ENCODE measurements at places on chromosomes 6 and 20. TPM values are rescaled to one million over a fixed set of nuclear protein-coding genes. Genes with fewer than 3 reads are reported as not detected.

Gene PDSS2
- total RNA-seq: 10.4 TPM

Gene SRMS
- not detected for total RNA-seq

Gene CRYBG1
- 36.4 TPM for total RNA-seq

Gene CDH4
- 0.29 TPM for total RNA-seq

Gene HM13
- 129 TPM for total RNA-seq

Gene NT5E
- total RNA-seq: 1.2 TPM

Gene PIM1
- 246 TPM for total RNA-seq

Gene GPLD1
- 0.79 TPM for total RNA-seq

Gene NHLRC1
- not detected for total RNA-seq

Gene EYA4
- total RNA-seq: not detected

Gene WFDC12
- total RNA-seq: not detected

Gene OR2B6
- 0.54 TPM for total RNA-seq

Gene PTCRA
- not detected for total RNA-seq

Gene HRH3
- not detected for total RNA-seq

Gene BCAS4
- 9.7 TPM for total RNA-seq

Gene FABP7
- not detected for total RNA-seq

Gene KCNG1
- 0.42 TPM for total RNA-seq

Gene HLA-DMB
- total RNA-seq: 2.7 TPM

Gene ZNF165
- total RNA-seq: 14.8 TPM

DNA sequence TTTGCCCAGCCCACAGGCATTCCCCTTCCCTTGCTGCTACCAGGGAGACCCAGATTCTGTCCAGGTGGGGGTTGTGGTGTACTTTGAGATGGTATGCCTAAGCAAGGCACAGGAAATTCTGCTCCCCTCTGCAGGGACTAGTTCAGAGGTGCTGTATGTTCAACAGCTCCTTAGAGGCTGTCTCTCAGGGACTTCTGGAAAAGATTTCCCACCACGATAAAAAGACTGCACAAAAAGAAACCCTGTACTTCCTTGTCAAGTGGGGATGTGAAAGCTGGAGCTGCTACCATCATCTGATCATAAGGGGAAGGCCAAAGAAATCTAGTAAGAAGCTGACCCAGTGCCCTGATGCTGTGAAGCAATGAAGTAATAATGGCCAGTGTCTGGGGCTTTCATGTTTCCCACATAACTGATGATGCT, 51.5 kb upstream of the SMIM29 start:
- no peak for ATAC-seq

GRCh38 chr6:5990786-5991185, 15.9 kb downstream of the NRN1 start:
- no peak for ATAC-seq

GRCh38 chr20:53085720-53086119, 113.6 kb downstream of the TSHZ2 start:
- ATAC-seq: no peak

GRCh38 chr6:136031982-136032381, 180.5 kb downstream of the PDE7B start:
- no peak for ATAC-seq

- no peak for ATAC-seq
Measured at GRCh38 chr20:23547613-23548012, 20.7 kb downstream of the CST9L start.

DNA sequence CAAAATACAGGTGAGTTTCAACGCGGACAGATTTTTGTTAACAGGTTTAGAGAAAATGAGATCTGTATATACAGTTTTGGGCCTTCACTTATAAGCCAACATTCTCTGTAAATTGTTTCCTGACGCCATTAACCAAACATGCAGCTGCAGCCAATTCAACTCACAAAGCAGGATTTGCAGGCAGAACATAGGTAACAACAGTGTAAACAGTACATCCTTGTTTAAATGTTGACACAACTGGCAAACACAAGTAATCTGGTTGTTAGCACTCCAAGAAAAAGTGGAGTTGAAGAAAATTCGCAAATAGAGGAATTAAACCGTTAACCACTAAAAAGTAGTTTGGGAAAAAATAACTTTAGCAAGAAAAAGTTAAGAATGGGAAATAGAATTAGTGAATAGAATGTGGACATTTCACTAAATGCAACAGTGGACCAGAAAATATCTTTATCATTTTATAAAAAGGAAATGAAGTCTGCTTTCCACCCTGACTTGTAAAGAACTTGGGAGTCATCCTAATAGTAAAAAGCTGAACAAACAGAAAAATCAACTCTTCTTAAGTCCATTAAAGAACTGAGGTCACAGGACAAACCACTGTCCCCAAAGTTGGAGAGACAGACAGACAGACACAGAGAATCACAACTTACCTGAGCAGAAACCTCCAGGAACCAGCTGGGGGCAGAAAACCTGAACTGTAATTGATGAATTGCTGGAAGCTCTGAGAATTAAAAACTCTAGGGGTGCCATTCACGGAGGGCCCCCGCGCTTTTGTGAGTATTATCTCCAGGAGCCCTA, 10.1 kb downstream of the SMIM28 start:
- no peak for ATAC-seq

GRCh38 chr6:56692523-56693245, 50.0 kb upstream of the DST start:
- ATAC-seq: no peak

DNA sequence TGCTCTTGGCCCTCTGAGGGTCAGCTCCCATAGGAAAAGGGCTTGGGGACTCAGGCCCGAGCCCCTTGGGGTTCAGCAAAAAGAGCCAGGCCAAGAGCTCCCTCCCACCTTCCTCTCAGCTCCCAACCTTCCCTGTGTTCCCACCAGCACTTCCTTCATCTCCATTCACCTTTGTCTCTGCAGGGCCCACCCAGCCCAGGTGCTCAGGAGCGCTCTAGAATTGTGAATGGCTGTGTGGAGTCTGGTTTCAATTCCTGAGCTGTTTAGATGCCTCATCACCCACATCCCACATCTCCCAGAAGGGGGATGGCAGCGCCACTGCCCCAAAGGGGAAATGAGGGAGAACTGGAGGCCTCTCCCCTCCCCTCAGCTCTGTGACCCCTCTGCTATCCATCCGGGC, 7.7 kb downstream of the GRM4 start:
- no peak for ATAC-seq

DNA sequence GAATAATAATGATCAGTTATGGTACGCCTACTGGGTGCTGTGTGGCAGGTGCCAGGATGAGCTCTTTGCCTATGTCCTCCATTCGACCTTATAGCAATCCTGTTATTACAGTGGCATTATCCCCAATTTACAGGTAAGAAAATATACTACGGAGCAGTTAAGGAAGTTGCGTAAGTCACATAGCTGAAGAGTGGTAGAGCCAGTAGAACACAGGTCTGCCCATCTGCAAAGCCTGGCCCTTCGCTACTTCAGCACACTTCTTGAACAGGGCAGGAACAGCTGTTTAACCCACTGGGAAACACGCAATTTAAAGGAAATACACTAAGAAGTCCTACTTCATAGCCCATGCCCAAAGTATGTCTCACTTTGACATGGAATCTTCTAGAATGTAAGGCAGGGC, 91.8 kb downstream of the PXDC1 start:
- ATAC-seq: no peak

GRCh38 chr6:73832313-73832712, 136.3 kb downstream of the CD109 start:
- ATAC-seq: no peak

- ATAC-seq: peak; percentile 23
Measured at GRCh38 chr6:30778001-30778635, 33.8 kb upstream of the IER3 start.

GRCh38 chr6:50264995-50265571, 215.4 kb upstream of the DEFB112 start:
- no peak for ATAC-seq

GRCh38 chr20:13581451-13581850, 57.3 kb downstream of the TASP1 start:
- ATAC-seq: no peak

- no peak for ATAC-seq
Measured at GRCh38 chr20:2814587-2815051, at the start of gene C20orf141. TSS of gene C20orf141 (plus strand) at chr20:2814987. CDS start at chr20:2815185, 198 bp downstream.

GRCh38 chr6:107408714-107409113, 50.6 kb downstream of the PDSS2 start:
- ATAC-seq: no peak

GRCh38 chr6:141388666-141389065, 744.1 kb upstream of the GJE1 start:
- no peak for ATAC-seq

DNA sequence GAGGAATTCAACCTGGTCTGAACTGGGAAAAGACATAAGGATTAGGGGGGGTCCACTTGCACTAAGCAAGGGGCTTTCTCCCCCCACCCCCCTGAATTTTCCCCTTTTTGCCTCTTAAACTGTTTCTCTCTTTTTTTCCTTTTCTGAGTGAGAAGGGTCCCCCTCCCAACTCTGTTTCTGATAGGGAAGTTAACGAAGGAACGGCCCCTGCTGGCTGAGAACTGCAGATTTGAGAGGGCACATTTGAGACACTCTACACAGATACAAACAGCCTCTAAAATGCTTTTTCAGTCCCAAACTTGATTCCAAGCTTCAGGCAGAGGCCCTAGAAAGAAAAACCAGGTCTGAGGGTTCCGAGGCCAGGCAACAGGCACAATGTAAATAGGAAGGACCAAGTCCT, 91.7 kb downstream of the JARID2 start:
- ATAC-seq: no peak

GRCh38 chr6:123629258-123629941, 7.3 kb downstream of the TRDN start:
- ATAC-seq: no peak

GRCh38 chr6:1947922-1948321, 297.5 kb downstream of the GMDS start:
- no peak for ATAC-seq

- ATAC-seq: no peak
Measured at GRCh38 chr20:34524426-34524825, 8.2 kb downstream of the DYNLRB1 start.

- no peak for ATAC-seq
Measured at GRCh38 chr6:15793826-15794225, 131.0 kb upstream of the DTNBP1 start.

DNA sequence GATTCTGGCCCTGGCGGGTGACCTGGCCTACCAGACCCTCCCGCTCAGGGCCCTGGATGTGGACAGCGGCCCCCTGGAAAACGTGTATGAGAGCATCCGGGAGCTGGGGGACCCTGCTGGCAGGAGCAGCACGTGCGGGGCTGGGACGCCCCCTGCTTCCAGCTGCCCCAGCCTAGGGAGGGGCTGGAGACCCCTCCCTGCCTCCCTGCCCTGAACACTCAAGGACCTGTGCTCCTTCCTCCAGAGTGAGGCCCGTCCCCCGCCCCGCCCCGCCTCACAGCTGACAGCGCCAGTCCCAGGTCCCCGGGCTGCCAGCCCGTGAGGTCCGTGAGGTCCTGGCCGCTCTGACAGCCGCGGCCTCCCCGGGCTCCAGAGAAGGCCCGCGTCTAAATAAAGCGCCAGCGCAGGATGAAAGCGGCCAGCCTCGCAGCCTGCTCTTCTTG, 868 bp upstream of the SLC2A4RG start:
- peak; percentile 7 for ATAC-seq

DNA sequence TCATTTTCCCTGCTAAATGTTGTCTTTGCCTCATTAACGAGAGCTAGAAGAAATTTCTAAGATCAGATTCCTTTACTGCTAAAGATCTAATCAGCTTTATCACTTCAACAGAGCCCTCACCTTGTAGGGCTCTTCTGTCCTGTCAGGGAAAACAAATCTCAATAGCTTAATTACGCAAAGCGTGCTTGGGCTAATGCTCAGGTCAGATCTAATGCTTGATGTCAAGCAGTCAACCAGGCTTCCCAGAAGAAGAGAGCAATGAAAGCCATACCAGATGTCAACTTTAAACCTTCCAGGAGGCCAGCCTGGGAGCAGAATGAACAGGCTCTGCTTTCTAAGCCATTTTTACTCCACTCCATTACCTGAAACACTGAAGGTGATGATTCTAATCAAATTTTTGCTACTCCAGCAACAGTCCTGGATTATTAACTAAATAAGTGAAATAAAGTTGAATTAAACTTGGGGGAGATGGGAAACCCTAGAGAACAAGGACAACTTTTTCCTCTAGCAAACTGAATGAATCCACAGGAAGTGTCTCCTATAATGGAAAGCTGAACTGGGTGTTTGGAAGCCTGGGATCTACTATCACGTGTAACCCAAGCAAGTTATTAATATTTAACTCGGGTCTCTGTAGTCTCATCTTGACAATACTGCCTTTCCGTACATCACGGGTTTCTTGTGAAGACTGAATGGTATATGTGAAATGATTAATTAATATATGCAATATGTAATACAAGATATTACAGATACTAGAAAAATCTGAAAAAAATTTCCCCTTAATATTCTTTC, 273.7 kb downstream of the PTPRK start:
- no peak for ATAC-seq

GRCh38 chr6:107801173-107801886, 22.8 kb downstream of the SCML4 start:
- ATAC-seq: no peak

DNA sequence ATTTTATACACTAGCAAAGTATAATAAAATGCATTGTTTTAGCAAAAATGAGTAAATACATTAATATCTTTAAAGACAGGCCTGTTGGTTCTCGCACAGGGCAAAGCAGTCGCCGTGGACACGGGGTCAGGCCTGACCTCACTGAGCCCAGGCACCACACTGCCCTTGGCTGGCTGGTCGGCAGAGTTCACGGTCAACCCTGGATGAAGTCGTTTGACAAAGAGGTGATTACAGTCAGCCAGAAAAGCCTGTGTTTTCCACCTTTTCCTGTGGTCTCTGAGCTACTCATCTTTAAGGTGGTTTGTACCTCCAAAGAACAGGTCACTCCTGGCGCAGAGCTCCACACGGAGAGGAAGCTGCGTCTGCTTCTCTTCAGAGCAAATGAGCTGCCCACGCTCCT, 191.5 kb downstream of the DLL1 start:
- no peak for ATAC-seq

DNA sequence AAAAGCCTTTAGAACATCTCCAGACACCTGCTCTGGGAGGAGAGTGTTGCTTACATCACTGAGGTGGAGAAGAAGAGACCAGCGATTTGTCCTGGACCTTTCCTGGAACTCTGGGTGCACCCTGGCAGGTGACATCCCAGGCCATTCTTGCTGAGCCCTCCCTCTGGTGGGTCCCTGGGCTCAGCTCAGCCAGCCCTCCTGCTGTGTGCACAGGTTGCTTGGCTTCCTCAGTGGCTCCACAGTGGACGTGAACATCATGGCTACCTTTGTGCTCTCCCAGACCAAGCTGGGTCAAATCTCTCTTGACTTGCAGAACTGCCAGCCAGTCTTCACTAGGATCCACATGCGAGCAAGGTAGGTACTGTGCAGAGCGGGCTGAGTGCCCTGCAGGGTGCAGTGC, 19.9 kb upstream of the BPIFA2 start:
- ATAC-seq: no peak

All from activated T-helper 17 cell treated with anti-CD3 and anti-CD28 coated beads, Interleukin-2, amount 50 U/mL, for 72 hours (primary cell).